Natural killer cell (primary cell): ENCODE measurements at places on chromosomes 16 and 17. TPM values are rescaled to one million over a fixed set of nuclear protein-coding genes. Genes with fewer than 3 reads are reported as not detected.

The TEDC2 gene
- total RNA-seq, result 2.2 TPM

The TMEM114 gene
- not detected for total RNA-seq

The HP gene
- total RNA-seq, result not detected

GRCh38 chr16:22670551-22671041, 143.4 kb upstream of the HS3ST2 start:
- DNase-seq, result peak; percentile 32

DNA sequence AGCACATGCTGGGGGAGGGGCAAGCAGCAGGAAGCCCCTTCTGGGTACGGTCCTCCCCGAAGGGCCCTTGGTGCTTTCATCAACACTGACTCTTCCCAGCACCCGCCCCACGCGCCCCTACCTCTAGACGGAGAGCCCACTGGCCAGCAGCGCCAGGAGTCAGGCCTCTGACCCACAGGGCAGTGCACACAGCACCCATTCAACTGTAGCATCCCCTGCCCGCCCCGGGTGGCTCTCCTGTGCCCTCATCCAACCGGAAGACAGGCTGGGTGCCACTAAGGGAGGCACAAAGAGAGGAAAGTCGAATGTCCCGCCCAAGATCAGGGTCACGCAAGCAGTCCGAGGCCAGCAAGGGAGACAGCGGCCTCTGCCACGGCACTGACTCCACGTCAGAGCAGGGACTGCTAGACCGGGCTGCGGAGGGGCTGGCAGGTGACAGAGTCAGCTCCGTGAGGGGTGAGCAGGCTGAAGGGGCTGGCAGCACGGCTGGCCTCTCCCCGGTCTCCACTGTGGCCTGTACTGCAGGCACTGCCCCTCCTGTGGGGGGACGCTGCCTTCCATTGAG, 9.8 kb downstream of the MSRB1 start:
- no peak for DNase-seq

DNA sequence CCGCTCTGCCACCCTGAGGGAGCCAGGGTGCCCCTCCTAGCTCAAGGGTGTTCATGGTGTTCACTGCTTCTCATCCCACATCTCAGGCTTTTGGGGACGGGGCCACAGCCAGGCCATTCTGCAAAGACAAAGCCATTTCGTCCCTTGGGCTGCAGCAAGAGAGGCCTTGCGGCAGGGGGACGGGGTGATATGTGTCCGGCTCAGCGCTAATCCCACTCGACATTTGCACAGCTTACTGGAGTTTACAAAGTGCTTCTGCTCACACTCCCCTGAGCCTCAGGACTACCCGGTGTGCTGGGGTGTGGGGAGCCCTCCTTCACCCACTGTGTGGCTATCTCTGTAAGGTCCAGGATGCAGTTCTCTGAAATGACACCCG, 84.3 kb downstream of the RTN4RL1 start:
- no peak for DNase-seq

DNA sequence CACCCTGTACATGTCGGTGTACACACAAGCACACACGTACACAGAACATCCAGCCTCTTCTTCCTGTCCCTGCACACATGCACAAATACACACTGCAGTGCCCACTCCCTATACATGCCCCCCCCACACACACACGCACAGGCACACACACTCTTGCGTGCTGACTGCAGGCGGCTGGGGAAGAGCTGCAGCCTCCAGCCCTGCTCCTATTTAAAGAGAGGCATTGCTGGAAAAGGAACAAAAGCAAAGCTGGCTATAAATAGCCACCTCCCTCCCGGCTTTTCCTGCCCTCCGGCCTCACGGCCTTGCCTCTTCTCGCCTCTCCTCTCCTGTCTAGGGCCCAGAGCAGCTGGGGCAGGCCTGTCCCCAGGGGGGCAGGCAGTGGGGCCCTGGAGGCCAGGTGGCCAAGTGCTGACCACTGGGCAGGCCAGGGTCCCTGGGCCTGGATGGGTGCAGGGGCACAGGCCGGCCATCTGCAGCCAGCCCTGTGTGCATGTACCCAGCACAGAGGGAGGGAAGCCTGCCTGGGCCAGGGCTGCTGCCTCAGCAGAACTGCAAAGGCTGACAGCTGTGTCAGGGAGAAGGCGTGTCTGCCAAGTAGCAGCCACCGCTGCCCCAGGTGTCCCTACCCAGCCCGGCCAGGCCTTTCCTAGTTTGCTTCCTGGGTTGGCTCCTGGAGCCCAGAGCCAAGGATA, 25.4 kb downstream of the RTN4RL1 start:
- DNase-seq, result no peak

- no peak for DNase-seq
Measured at GRCh38 chr17:76579281-76579680, 6.4 kb downstream of the ST6GALNAC2 start.

DNA sequence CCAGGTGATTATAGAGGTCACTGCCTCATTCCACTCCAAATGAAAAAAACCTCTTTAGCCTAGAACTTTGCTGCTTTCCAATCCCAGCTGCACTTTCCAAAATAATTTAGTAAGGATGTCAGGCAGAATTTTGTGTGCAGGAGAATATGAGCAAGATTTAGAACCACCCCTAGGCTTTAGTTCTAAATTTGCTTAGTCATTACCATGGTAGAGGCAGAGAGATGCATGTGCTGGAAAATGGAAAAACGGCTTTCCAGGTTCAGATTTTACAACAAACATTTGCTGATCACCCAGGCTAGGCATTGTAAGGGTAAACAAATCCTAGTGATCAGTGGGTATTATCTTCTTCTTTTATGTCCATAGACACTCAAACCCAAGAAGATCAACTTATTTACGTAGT, 6.3 kb downstream of the KRT26 start:
- no peak for DNase-seq

- no peak for DNase-seq
Measured at GRCh38 chr16:30722916-30723315, 23.9 kb downstream of the SRCAP start.

DNA sequence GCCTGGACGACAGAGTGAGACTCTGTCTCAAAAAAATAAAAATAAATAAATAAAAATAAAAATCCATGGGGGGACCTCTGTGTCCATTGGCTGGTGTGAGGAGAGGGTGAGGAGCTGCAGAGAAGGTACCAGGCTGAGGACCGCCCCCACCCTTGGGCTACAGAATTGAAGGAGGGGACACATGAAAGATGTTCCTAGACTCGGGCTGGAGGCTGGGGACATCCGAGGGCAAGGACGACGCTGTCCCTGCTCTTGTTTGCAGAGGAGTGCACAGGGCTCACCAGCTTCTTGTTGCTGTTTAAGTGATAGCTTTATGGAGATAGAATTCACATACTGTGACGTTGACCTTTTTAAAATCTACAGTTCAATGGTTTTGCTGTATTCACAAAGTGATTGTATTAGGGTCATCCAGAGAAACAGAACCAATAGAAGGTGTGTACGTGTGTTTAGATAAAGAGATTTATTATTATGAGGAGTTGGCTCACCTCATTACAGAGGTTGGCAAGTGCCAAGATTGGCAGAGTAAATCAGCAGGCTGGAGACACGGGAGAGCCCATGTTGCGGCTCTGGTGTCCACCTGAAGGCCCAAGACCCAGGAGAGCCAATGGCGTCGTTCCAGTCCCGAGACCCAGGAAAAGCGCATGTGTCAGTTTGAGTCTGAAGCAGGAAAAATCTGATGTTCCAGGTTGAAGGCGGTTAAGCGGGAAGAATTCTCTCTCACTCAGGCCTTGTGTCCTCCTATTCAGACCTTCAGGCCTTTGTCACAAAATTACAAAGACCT, 320.7 kb downstream of the SEC14L1 start:
- DNase-seq, result peak; percentile 43

DNA sequence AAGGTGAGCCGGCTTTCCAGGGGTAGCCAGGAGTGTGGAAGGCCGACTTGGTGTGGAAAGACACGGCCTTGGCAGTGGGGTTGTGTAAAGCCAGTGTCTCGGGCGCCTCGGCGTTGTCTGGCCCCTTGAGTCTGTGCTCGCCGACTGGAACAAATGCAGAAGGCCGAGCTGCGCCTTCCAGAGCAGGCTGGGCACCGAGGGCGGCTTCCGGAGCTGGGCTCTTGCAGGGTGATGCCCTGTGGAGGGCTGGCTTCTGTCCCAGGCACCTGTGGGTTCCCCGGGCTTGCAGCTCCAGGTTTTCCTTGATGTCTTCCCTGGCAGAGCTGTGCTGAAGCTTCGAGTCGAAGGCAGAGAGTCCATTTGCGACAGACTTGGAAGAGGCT, 8.0 kb downstream of the ZNF750 start:
- DNase-seq, result no peak

- peak; percentile 94 for DNase-seq
Measured at GRCh38 chr17:29617481-29618271, 5.0 kb downstream of the CORO6 start.
